ENCODE measurements at places on chromosomes 2 and 18.

DNA sequence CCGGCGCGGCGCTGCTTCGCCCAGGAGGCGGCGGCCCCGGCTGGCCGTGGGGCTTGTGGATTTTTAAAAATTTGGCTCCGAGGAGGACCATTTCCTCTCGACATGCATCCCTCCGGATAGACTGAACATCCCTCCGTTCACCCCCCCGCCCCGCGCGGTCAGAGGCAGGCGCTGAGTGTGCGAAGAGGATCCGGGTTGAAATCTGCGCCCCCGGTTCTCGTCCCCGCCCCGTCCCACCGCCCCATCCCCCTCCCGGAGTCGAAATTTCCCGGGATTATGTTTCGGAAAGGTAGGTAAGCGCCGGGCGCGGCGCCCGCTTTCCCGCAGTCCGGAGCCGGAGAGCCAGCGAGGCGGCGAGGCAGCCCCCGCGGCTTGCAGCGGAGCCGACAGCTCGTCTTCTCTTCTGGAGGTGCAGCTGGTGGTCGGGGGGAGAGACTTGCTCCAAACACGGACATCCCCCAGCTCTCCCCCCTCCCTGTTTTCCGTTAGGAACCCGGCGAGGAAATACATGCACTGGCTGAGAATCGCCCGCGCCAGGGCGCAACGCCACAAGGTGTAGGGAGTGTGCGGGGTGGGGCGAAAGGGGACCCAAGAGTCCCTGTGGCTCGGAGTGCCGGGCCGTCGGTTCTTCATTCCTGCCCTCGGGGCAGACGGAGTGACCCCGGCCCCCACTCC, at the start of gene PRKCE:
Gene PRKCE, plus strand, starts transcription at position 261 of the 675 bp plus-strand sequence.
- peak; percentile 15 for DNase-seq

DNA sequence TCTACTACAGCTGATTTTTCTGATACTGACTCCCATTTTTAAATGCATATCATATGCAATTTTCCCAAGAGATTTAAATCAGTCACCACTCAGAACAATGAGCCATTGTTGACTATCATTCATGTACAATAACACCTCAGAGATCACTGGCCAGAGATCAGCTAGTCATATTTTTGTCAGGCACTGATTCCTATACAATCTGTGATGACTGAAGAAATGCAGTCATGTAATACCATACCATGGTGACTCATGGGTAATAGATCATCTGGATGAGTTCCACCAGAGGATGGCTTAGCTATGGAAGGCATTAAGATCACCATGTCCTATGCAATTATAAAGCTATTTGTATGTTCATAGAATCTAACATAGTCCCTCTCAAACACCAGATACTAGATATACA, 285.7 kb upstream of the DCC start:
- DNase-seq, result no peak

GRCh38 chr18:59851784-59852399, 47.9 kb upstream of the PMAIP1 start:
- DNase-seq, result no peak

DNA sequence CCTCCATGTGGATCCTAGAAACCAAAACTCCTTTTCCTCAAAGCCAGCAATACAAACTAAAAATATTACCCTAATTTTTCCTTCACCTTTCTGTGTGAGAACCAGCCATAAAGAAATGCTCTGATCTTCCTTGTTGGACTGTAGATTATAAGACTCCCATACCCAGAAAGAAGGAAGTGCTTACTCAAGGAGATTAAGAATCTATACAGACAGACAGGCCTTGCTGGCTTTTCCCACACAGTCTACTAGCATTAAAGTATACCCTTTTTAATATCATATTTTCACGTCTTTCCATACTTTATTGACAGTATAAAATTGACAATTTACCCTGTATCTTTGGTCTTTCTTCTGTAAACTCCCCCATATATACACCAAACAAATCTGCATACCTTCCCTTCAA, 139.0 kb downstream of the GULP1 start:
- no peak for DNase-seq

- no peak for DNase-seq
These were observed 130.1 kb downstream of the LNPK start for GRCh38 chr2:175872005-175872348.

- no peak for DNase-seq
These were observed 462.6 kb downstream of the EPHA4 start for GRCh38 chr2:221109552-221109951.

- DNase-seq, result no peak
These were observed 5.0 kb downstream of the RNF144A start for GRCh38 chr2:6922201-6922656.

GRCh38 chr18:35163014-35163539, 77.8 kb upstream of the ZNF397 start:
- peak; percentile 57 for DNase-seq

- no peak for DNase-seq
These were observed 9.7 kb downstream of the ITGA4 start for GRCh38 chr2:181466661-181467576.

- peak; percentile 85 for DNase-seq
These were observed 51.4 kb downstream of the EMILIN2 start for GRCh38 chr18:2898186-2898640.

DNA sequence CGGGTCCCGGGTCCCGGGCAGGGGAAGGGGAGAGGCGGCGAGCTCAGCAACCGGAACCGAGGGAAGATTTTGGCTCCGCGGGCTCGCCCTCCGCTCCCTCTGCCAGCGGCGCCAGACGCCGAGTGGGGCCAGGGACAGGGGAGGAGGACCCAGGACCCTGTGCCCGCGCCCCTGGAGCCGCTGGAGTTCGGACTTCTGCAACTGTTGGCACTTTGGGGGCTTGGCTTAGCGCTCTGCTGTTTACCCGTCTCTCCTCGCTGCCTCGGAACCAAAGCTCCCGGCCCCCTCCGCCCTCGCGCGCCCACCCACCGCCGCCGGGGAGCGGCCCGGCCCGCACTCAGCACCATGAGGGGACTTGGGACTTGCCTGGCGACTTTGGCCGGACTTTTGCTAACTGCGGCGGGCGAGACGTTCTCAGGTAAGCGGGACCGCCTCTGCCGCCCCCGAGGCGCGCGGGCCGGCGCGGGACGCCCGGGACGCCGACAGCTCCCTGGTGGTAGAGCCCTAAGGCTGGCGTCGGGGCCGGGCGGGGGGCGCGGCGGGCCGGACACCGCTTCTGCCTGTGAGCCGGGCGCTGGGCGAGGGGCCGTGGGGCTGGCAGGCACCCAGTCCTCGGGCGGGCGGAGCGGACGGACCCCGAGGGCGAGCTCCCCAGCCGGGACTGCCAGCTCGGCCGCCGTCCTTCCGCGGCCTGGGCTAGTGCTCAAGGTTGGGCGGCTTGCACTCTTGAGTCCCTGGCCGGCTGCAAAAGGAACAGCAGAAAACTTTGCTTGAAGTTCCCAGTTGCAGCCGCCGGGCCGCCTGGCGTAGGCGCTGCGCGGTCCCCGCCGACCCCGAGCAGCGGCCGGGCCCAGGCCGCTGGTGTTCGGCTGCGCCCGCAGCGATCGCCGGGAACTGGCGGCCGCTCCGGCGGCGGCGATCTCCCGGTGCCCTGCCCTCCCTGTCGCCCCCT, 634 bp downstream of the PTPRM start:
- DNase-seq, result no peak

- no peak for DNase-seq
These were observed 156.4 kb upstream of the PXDN start for GRCh38 chr2:1900732-1901131.
